Kidney epithelial cell (primary cell): ENCODE measurements at places on chromosomes 13 and 19.

DNA sequence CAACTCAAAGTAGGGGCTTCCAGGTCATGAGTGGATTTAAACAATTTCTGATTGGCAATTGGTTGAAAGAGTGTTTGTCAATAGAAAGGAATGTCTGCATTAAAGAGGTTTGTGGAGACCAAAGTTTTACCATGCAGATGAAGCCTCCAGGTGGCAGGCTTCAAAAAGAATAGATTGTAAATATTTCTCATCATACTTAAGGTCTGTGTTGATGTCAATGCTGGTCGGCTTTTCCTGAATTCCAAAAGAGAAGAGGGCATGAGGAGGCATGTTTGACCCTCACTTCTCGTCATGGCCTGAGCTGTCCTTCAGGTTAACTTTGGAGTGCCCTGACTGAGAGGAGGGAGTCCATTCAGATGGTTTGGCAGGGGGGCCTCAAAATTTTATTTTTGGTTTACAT, 125.4 kb upstream of the RFC3 start:
- DNase-seq, result no peak

GRCh38 chr19:17088552-17088951, 13.0 kb downstream of the MYO9B start:
- no peak for DNase-seq

DNA sequence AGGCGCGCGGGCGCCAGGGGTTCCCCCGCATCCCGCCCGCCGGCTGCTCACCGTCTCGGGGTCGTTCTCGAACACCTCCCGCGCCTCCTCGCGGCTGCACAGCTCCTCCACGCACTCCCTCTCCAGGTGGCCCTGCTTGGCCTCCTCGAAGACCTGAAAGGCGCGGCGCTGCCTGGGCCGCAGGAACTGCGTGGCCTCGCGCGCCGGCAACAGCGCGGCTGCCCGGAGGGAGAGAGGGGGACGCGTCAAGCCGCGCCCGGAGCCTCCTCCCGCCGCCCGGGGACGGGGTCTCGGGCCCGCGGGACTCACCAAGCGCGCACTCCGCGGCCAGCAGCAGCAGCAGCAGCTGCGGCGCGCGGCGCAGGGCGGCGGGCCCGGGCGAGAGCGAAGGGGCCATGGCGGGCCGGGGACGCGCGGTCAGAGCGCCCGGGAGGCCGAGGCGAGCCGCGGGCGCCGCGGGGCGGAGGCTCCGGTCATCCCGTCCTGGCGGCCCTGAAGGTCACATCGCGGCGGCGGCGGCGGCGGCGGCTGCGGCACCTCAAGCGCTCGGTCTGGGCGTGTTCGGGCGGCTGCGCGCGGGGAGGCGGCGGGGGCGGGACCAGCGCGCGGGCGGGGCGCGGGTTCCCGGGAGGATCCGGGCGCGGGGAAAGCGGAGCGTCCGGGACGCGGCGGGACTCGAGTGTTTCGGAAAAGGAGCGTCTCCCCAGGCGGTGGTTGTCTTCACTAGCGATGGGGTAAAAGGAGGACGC, at the start of gene GAS6:
GAS6 (minus strand) TSS at position 553 of the 749 bp plus-strand sequence; CDS start at position 397, 156 bp downstream.
- no peak for DNase-seq

GRCh38 chr19:48813123-48813913, 2.5 kb upstream of the BCAT2 start:
- no peak for DNase-seq

- no peak for DNase-seq
These were observed 805 bp downstream of the TMEM205 start for GRCh38 chr19:11345122-11345803.

DNA sequence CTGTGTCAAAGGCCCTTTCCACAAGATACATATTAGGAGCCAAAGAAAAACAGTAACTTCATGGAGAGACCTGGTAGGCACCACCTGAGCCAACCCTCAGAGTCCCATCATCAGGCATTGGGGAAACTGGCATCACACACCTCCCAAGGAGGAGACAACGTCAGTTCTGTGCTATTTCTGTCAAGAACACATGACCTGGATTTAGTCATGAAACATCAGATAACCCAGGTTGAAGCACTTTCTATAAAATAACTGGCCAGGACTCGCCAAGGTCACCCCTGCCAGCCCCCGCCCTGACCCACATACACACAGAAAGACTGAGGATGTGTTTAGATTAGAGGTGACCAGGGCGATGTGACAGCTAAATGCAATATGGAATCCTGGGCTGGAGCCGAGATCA, 35.6 kb downstream of the COL4A1 start:
- no peak for DNase-seq
